ENCODE measurements at places on chromosomes 13 and 19.

GRCh38 chr19:2080336-2080988 lies 15.7 kb downstream of the MOB3A start:
- DNase-seq, result no peak

GRCh38 chr13:110826861-110827672 lies 87.8 kb downstream of the ANKRD10 start:
- DNase-seq, result no peak

GRCh38 chr13:93847162-93847561 lies 620.6 kb downstream of the GPC6 start:
- DNase-seq, result no peak

GRCh38 chr13:112066624-112067004 lies 335 bp upstream of the SOX1 start:
- DNase-seq, result peak; percentile 81

DNA sequence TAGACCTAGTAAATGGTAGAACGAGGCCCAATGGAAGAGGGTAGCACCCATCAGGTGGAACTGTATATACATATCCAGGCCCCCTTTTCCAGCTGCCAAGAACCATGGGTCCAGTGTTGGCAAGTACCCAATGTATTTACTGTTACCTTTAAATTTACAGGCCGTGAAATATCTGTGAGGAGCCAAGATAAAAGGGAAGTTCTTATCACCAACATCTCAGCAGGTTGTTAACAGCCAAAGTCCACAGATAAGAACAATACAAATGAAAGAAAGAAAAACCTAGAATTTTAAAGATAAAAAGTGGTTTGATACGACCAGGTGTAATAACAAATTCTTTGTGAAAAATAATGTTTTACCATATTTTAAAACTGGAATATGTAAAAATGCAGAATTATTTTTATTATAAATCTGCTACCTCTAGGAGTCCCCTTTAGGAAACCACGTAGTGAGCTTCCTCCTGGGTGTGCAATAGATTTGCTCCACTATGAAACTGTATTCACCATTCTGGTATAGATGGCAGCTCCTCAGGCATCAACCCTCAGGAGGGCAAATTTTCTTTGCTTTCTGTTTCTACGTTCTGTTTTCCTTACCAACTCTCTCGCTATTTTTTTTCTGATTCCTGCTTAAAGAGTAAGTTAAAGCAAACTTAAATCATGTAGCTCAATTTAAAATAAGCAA lies 292.2 kb upstream of the SLC10A2 start:
- no peak for DNase-seq

- DNase-seq, result no peak
These were observed 879.6 kb upstream of the SLC10A2 start for GRCh38 chr13:103945836-103946235.

- DNase-seq, result no peak
These were observed 1303.4 kb downstream of the PCDH9 start for GRCh38 chr13:65926750-65927171.

- DNase-seq, result no peak
These were observed 11.2 kb upstream of the ERVV-1 start for GRCh38 chr19:53002479-53002878.

- DNase-seq, result no peak
These were observed 2.8 kb upstream of the TNNI3 start for GRCh38 chr19:55160128-55160985.

DNA sequence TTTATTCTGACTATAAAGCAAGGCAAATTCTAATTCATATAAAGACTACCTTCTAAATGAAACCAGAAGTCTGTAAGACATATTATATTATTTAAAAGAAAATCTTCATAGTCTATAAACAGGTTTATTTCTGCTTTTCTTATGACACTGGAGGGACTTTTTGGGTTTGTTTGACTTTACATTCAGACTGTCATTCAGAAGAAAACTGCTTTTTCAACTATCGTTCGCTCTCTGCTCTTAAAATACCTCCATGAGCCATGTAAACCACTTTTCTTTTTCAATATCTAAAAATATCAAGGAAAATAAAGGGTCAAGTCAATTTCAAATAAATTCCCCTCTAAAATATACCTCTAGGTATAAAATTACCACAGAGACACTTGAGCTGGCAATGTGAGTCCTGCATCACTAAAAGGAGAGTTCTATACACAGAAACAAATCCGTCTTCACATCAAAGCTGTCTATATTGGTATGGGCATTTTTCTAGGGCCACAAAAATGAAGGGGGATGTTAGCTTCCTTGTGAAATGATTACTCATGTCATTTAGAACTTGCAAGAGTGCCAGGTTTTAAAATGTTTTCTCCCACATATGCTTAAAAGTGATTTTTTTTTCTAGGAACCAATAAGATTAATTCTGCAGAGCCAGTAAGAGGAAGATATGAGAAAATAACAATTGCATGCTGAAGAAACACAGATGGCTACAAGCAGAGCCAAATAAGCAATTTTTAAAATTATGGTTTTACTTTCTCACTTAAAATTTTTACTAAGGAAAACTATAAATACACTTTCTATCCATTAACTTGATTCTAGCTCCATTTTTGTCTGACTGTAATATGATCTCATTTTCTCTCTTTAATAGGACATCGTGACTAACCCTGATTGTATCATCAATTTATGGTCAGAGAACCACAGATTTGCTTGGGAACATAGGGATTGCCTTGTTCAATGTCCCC lies 181.8 kb downstream of the TBC1D4 start:
- no peak for DNase-seq

DNA sequence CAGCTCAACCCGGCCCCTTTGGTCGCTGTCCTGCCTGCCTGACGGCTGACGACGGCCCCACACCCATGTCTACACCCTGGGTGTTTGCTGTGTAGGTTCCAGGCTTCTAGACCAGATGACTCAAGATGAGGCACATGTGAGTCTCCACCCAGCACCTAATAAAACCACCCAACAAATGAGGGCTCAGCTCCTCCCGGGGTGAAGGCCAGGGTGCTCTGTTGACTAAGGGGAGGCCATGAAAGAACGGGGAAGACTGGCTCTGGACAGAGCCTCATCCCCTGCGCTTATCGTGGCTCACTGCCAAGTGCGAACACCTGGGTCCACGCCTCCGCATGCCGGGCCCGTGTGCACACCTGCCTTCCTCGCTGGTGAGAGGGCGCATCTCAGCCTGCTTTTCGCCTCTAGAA lies 39.6 kb downstream of the COL4A2 start:
- DNase-seq, result no peak

GRCh38 chr19:42021185-42021584 lies 27.2 kb upstream of the ATP1A3 start:
- no peak for DNase-seq

DNA sequence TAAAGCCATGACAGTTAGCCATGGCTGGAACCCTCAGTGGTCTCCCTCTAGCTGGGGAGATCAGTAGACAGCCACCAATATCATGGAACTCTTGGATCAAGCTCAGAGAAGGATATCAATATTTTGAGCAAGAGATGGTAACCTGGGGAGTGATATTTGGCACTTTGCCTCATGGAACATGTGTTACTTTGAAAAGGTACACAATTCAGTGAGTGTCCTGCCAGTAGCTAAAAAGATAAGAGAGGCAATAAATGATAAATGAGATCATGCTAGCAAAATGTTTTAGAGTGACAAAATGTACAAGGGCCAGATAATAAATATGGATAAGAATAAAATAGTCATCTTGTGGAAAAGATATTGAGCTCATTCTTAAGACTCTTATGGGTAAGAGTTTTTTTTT lies 1618.7 kb downstream of the OLFM4 start:
- no peak for DNase-seq

DNA sequence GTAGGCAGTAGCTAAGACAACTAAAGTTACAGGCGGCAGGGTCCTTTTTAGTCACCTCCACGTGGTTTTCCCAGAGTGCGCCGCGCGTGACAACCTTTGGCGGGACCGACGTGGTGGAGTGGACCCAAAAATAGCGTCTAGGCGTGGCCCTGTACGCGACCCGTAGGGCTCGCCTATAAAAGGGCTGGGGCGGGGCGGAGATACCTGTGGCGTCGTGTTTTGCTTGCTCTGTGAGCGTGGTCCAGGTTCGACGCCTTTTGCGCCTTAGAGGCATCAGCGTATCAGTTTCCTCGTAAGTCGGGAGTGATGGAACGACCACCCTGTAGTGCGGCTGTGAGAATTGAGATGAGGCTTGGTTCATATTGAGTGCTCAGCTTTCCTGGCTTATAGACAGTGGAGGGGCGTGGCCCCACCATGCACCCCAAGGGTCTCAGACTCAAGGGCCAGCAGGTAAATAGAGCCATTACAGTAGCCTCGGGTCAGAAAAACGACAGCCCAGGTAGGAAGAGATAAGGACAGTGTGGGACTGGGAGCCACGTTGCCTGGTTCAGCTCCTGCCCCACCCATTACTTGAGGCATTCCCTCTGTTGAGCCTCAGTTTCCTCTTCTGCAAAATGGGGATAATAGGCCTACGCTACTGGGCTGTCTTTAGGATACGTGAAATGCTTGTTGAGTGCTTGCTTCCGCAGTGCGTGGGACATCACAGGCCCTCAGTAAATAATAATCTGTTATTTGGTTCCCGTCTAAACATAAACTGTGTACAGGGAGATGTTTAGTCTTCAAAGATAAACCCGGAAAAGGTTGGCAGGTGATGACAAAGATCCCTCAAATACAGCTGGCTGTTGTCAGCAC lies 693 bp upstream of the TMED1 start:
- no peak for DNase-seq

DNA sequence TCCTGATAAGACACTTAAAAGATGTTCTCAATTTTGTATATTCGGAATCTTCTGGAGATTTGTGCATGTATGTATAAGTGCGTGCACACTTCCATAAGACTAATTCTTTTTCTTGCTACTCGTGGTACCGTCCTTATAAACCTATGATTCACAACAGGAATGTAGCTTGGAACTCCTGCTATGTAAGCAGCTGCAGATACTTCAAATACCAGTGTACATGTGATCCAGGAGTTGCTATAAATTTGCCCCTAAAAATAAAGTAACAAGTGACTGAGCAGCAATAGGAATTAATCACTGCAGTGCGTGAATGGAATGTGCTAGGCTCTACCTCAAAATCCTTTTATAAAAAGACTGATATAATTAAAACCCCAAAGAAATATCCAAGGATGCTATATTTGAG lies 214.9 kb downstream of the KLF5 start:
- DNase-seq, result no peak

- DNase-seq, result no peak
These were observed 42.1 kb downstream of the NAA16 start for GRCh38 chr13:41352935-41353840.

- no peak for DNase-seq
These were observed 12.1 kb downstream of the LONP1 start for GRCh38 chr19:5707576-5708575.
